ENCODE measurements at places on chromosomes 7 and 10.

GRCh38 chr10:101831169-101831811 is 12.3 kb downstream of the KCNIP2 start:
- DNase-seq, result no peak

GRCh38 chr7:74202841-74203556 is 6.8 kb upstream of the LAT2 start:
- peak; percentile 76 for DNase-seq

GRCh38 chr7:26202019-26202990 is 760 bp downstream of the CBX3 start:
- DNase-seq, result peak; percentile 84

DNA sequence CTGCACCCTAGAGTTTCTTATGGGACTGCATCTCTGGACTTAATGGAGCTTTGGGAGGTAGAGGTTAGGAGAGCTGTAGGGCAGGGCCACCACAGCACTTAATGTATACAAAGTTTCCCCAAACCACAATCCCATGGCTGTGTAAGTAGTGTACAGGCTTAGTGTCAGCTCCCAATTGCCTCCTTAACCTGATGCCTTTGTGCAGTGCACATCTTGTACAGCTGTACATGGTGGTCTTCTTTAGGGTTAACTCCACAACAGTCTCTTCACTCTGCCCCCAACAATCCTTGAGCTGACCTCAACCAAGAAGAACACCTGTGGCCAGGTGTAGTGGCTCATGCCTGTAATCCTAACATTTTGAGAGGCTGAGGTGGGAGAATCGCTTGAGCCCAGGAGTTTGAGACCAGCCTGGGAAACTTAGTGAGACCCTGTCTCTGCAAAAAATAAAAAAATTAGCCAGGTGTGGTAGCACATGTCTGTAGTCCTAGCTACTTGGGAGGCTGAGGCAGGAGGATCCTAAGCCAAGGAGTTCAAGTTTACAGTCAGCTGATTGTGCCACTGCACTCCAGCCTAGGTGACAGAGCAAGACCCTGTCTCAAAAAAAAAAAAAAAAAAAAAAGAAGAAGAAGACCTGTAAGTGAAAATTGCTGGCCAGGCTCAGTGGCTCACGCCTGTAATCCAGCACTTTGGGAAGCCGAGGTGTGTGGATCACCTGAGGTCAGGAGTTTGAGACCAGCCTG is 6.8 kb downstream of the PLAU start:
- no peak for DNase-seq

DNA sequence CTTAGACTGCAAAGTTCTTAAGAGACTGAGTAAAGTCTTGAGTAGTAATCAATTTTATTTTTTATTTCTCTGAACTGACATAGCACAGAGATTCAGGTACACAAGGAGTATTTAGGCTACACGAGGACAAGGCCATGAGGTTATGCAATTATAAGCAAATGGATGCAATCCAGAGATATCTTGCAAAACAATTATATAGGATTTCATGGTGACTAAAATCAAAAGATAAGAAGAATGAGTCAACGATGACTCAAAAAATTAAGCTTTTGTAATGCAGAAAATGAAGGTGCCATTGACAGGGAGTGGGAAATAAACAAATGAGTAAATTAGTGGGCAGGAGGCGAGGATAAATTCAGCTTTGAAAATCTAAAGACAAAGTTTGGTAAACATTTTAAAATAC is 66.7 kb upstream of the MYO3A start:
- DNase-seq, result no peak
